ENCODE measurements at places on chromosomes 2 and 18. TPM values are rescaled to one million over a fixed set of nuclear protein-coding genes. Genes with fewer than 3 reads are reported as not detected.

Gene MOGAT1
- not detected for total RNA-seq

Gene RFTN2
- total RNA-seq = 1.5 TPM

Gene MPP4
- total RNA-seq = not detected

Gene EHD3
- total RNA-seq = 4.6 TPM

Gene PARD3B
- total RNA-seq = 0.37 TPM

Gene CAPN13
- total RNA-seq = not detected

Gene DNAJC5G
- total RNA-seq = not detected

Gene IL36G
- total RNA-seq = not detected

Gene IL1F10
- not detected for total RNA-seq

Gene VIL1
- total RNA-seq = not detected

Gene MYCN
- not detected for total RNA-seq

Gene IL1A
- 0.06 TPM for total RNA-seq

Gene THAP4
- total RNA-seq = 39.9 TPM

Gene OTOS
- not detected for total RNA-seq

Gene ASXL2
- 4.4 TPM for total RNA-seq

Gene DYSF
- 0.43 TPM for total RNA-seq

Gene DPP10
- total RNA-seq = 0.64 TPM

Gene TRAK2
- 16.2 TPM for total RNA-seq

Gene CCDC74A
- total RNA-seq = 25.7 TPM

Gene GAD1
- 2.2 TPM for total RNA-seq

Gene COL4A4
- total RNA-seq = 0.17 TPM

Gene BOLL
- total RNA-seq = not detected

Gene IL18R1
- total RNA-seq = 2.8 TPM

Gene PPP4R1
- total RNA-seq = 70.2 TPM

Gene ASXL3
- 0.41 TPM for total RNA-seq

Gene COLEC11
- not detected for total RNA-seq

Gene DPYSL5
- total RNA-seq = 5.0 TPM

Gene RESP18
- total RNA-seq = not detected

Gene EPB41L3
- total RNA-seq = 10.3 TPM

Gene HOXD8
- total RNA-seq = not detected

Gene LINC00305
- total RNA-seq = not detected

Gene KCNS3
- 4.7 TPM for total RNA-seq

Gene FAM124B
- total RNA-seq = 0.06 TPM

Gene ASB3
- total RNA-seq = 24.8 TPM

Gene PDE6D
- 53.6 TPM for total RNA-seq

Gene SLC14A1
- 276 TPM for total RNA-seq

Gene SLC16A14
- 2.5 TPM for total RNA-seq

Gene LCT
- 0.14 TPM for total RNA-seq

Gene C2orf15
- total RNA-seq = 3.8 TPM

Gene CRYGC
- not detected for total RNA-seq

Gene KHK
- total RNA-seq = 0.14 TPM

Gene FABP1
- total RNA-seq = not detected

Gene ZBTB7C
- total RNA-seq = 1.1 TPM

Gene MEP1B
- total RNA-seq = not detected

Gene LONRF2
- total RNA-seq = 1.2 TPM

Gene APCDD1
- total RNA-seq = 5.3 TPM

Gene EFR3B
- 0.19 TPM for total RNA-seq

Gene MC4R
- 0.45 TPM for total RNA-seq
